Stomach (tissue), 19 donors: ENCODE measurements at places on chromosomes 4 and X.

DNA sequence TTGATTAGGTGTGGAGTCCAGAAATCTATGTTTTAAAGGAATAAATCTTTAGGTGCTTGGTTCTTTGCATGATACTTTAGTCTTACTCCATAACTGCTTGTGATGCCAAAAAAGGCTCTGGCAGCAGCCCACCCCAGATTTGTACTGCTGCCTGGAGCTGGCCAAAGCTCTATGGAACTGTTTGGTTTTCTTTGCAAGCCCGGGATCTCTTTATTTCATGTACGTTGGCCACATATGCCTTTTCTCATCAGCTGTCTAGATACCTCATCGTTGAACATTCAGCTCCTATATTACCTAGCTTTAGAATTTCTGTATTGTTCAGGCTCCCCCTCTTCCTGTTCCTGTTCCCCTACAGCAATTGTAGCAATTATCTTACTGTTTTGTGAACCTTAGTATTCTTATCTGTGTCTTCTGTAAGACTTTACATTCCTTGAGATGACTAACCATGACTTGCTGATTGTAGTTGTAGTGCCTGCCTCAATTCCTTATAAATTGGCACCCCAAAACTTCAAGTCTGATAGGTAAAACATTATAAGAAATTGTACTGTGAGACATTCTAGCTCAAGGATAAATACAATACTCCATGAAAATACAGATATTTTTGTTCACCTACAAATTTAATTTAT is 199.4 kb upstream of the GPRIN3 start:
- DNase-seq: no peak

GRCh38 chr4:185540487-185541120 is 5.3 kb upstream of the PDLIM3 start:
- no peak for DNase-seq

- no peak for DNase-seq
Observed at GRCh38 chrX:150933945-150934350, 35.5 kb upstream of the CD99L2 start.

GRCh38 chr4:87679449-87680169 is 29.5 kb downstream of the DMP1 start:
- no peak for DNase-seq

GRCh38 chr4:157423526-157424020 is 203.0 kb downstream of the GRIA2 start:
- DNase-seq: no peak

DNA sequence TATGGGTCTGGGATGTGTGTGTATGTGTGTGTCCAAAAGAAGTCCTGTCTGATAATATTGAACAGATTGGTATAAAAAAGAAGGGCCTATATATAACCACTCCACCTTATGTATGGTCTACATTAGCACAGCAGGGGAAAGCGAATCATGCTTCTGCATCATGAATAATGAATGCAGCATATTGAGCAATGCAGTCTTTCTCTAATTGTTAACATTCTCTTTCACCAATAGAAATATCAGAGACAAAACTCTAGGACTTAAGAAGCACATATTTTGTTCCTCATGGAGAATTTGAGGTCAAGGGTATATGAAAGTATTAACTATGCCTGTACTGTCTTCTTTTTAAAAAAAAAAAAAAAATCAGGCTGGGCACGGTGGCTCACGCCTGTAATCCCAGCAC is 264.3 kb upstream of the NOCT start:
- DNase-seq: no peak

GRCh38 chrX:86455495-86455894 is 307.2 kb downstream of the DACH2 start:
- DNase-seq: no peak

DNA sequence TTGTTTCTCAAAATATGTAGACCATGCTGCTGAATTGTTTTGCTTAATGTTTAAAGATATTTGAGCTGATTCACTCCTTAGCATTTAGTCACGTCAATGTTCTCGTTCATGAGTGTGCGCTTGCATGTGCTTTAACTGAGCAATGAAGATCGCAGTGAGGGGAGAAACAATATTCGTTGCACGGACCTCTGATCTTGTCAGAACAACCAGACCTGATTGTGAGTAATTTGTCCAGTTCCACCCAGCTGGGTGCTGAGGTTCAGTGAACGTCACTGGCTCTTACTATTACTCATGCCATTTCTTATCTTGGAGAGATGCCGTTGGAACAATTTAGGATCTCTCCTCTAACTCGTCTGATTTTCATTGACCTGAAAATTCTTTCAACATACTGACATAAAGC is 15.0 kb upstream of the PRKX start:
- DNase-seq: no peak
